Activated CD8-positive, alpha-beta memory T cell treated with anti-CD3 and anti-CD28 coated beads for 24 hours (primary cell): ENCODE measurements at places on chromosomes 5 and 9.

- DNase-seq, result no peak
Measured at GRCh38 chr9:98067184-98067583, 10.7 kb downstream of the NANS start.

GRCh38 chr5:175195698-175196656, 248.0 kb downstream of the DRD1 start:
- no peak for DNase-seq

GRCh38 chr5:8386719-8387288, 517.9 kb downstream of the MTRR start:
- no peak for DNase-seq

GRCh38 chr5:116881921-116882531, 307.4 kb upstream of the SEMA6A start:
- no peak for DNase-seq

- no peak for DNase-seq
Measured at GRCh38 chr9:70479880-70480291, 65.4 kb upstream of the KLF9 start.

DNA sequence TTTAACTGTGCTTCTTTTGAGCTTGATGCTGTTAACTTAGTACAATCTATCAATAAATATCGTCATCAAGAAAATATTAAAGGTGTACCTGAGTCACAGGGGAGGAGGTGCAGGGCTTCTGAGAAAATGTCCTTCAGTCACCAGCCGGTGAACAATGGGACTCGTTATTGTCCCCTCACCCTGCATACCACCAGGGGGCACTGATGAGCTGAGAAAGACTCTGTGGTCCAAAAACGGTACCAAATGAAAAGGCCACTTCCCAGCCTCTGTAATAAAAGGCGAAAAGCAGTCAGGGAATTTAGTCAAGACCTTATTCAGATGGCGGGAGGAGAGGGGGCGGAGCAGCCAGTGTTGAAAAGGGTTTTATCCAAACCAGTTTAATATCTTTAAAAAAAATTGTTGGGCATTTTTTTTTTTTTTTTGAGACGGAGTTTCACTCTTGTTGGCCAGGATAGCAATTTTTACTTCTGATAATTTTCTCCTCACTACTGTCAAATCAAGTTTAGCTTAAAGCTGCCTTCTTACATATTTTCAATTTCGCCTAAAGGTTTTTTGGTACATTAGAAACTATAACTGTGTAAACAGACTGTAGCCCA, 271.9 kb upstream of the ADAMTS16 start:
- DNase-seq, result no peak

- no peak for DNase-seq
Measured at GRCh38 chr5:148469501-148469935, 85.8 kb downstream of the FBXO38 start.

GRCh38 chr9:136691316-136692184, 4.3 kb upstream of the AGPAT2 start:
- DNase-seq, result no peak

DNA sequence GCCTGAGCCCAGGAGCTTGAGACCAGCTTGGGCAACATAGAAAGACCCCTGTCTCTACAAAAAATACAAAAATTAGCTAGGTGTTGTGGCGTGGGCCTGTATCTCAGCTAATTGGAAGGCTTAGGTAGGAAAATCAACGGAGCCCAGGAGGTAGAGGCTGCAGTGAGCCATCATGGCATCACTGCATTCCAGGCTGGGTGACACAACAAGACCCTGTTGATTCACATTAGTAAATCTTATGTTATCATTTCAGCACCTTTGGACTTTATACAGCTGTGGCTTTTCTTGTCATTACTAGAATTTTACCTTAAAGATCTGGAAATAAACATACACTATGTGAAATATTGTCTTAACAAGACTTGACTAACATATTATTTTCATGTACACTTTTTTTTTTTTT, 185.0 kb downstream of the ZNF608 start:
- no peak for DNase-seq

DNA sequence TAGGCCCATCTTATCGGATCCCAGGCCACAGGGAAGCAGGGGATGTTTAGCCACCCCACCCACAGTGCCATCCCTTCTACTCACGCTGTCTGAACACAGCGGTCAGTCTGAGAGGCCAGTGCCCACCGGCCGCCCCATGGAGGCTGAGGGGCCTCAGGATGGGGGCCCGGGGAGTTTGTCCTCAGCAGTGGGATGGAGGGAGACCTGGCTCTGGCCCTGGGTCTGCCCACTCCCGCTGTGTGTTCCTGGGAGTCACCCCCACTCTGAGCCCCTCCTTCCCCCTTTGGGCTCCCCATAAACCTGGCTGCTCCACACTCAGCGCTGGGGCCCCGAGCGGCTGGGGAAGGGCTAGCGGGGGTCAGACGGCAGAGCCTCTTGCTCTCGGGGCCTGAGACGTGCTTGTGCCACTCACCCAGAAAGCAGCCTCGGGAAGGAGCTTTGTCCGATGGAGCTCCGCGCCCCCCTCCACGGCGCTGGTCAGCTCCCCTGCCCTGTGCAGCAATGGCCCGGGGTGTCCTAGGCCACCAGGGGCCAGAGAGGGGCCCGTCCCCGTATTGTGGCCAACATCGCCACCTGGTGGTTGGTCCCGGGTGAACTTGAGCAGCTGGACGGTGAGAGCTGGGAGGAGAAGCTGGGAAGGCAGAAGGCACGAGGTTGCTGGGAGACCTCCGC, 10.9 kb upstream of the LAMC3 start:
- DNase-seq, result peak; percentile 66

- DNase-seq, result no peak
Measured at GRCh38 chr9:93902780-93903655, 52.1 kb downstream of the BARX1 start.

GRCh38 chr5:99004960-99005359, 76.2 kb upstream of the CHD1 start:
- DNase-seq, result no peak

DNA sequence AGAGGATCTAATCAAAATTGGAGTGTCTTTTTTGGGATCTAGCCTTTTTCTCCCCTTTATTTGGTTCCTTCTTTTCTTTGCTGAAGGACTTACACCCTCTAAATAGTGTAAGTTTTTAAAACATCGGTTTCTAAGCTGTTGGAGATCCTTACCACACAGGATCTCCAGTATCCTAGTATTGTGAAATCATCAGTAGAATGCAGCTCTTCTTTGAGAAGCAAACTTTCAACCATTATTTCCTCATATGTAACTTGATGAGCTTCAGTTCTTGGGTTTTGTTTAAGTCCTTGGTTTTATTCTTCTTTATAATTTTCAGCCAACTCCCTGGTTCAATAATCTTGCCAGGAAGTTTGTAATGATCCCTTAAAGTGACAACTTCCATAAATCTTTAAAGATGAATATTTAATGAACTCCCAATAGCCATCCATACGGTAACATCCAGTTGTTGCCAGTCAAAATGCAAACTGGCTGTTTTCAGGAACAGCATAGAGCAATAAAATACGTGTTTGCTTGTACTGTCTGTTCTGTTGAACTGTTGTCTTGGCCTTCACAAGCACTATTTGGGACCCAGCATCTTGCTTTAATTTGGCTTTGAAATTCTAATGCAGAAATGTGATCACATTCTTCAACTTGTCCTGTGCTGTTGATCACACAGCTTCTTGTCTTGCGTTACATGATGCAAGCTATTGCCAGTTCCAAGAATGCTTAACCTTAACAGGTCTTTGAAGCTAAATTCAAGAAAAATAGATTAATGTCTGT, 34.8 kb upstream of the TTC23L start:
- no peak for DNase-seq

DNA sequence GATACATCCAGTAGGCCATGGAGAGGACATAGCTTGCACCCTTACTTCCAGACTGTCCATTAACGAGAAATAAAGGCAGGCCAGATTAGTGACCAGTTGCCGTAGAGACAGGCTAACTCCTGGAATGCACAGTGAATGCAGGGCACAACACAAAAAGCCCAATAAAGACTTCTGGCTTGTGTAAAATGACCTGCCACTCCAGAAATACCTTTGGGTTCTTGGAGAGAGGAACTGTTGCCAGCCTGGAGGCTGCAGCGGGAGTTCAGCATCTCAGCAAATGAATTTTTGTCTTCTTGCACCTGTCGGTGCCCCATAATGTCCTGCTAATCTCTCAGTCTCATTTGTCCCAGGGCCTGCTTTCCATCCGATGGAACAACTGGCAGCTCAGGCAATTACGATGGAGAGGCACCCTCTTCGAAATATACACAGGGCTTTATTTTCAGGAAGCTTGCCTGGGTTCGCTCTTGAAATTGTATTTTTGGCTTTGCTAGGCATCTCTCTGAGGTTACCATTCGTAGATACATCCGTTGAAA, 538.8 kb upstream of the ZNF462 start:
- DNase-seq, result no peak

GRCh38 chr5:5105531-5105930, 34.6 kb upstream of the ADAMTS16 start:
- DNase-seq, result no peak

DNA sequence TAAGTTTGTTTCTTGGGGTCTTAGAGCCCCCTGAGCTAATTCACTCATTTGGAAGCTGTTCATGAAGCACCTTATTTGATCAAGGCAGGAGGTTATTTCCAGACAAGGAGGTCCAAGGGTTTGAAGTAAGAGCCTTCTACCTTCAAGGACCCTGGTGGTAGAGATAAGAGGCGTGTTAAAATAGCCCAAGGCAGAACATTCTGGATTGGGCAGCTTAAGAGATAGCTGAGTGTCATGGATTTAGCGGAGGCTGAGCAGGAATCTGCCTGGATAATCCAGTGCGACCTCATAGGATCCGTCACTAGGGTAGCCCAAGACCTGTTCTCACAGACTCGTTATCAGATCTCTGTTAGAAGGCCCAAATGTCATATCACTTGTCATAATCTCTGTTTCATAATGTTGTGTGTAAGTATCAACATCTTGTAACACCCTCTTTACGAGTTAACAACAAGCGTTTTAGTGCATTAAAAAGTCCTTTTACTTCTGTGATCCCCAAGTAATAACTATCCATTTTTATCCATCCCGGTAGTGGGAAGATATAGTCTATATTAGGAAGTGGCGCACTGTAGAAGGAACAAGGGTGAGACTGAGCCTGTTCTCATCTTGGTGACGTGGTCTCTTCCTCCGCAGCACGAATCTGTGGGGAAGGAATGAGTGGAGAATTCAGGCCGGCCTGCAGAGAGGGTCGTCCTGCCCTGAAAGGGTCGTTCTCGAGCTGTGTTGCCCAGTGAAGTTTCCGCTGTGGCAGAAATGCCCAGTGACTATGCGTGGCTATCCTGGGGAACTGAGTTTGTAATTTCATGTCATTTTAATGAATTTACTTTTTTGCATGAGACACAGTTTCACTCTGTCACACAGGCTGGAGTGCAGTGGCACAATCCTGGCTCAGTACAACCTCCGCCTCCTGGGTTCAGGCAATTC, 28.8 kb downstream of the SLC25A25 start:
- no peak for DNase-seq

DNA sequence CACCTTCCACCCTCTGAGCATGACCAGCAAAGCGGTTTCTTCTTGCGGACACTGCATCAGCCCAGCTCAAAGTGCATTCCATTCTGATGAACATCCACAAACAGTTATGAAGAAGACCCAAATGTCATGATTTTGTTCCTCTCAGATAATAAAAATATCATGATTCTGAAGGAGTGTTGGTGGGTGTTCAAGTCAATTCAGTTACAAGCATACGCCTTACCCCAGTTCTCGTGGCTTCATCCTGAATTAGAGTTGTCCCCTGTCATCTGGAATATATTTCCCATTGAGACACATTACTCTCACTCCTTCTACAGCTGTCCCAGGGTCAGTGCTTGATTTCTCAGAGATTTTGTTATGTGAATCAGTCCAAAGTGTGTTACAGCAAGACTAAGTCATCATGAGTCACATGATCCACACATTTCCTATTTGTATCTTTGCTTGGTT, 325.4 kb downstream of the RFX3 start:
- no peak for DNase-seq

DNA sequence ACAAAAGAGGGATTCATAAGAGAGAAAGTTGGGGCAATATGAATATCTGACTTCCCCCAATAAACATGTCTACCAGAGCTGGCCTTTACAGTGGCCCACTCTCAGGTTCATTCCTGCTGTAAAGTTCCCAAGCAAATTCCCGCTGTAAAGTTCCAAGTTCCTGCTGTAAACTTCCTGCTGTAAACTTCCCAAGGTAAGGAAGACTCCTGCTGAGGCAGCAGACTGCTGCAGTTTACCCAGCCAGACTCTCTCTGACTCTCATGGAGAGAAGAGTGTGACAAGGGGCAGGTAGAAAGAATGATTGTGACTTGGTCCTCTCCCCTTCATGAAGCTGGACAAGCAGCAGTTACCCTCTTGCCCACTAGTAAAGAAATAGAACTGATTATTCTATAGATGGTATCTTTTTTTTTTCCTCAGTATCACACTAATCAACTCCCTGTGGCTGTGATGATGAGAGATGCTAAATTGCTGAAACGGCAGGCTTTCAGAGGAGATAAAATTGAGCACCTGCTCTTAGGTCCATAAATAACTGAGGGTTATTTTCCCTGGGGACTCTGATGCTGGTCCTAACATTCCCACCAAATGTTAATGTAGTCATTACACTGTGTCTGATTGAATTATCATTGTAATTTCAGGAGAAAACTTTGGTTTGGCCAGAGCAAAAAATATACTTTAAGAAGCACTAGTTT, 220.4 kb downstream of the PARP8 start:
- no peak for DNase-seq

- no peak for DNase-seq
Measured at GRCh38 chr5:34009610-34010009, 1.8 kb upstream of the AMACR start.

DNA sequence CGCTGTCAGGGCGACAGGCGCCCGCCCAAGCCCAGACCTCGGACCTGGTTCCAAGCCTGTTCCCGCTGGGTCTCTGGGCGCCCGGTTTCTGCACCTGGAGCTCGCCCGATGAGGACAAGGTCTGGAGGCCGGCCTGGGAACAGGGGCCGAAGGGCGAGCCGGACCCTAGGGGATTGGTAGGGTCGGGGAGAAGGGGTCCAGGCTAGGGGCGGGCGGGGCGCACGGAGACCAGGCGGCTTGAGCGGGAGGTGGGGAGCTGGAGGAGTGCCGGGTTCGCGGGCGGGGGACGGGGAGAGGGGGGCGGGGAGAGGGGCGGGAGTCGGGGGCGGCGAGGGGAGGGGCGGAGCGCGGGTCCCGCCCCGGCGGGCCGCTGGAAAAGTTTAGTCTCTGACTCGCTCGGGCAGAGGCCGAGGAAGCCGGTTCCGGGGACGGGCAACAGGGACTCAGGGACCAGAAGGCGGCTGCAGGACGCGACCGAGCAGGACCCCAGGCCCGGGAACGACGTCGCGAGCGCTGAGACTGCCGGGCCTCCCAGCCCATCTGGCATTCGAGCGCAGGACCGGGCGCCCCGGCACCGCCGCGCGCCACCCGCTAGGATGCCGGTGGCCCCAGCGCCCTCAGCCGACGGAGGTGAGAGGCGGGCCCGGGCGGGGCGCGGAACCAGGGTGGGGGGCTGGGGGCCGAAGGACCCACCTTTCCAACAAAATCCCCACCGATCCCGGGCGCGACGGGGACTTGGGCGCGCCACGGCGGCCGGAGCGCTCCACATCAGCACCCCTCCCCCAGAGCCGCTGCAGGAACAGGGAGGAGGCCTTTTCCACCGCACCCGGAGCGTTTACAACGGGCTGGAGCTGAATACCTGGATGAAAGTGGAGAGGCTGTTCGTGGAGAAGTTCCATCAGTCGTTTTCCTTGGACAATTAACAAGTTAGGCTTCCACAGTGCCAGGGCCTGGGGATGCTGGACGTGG, at the start of gene S1PR3:
Gene S1PR3 (plus strand): TSS at position 403 of the 969 bp plus-strand sequence. CDS start 9,733 bp downstream, outside the sequence.
- DNase-seq, result peak; percentile 73
